ENCODE measurements at places on chromosomes 13 and 19.

DNA sequence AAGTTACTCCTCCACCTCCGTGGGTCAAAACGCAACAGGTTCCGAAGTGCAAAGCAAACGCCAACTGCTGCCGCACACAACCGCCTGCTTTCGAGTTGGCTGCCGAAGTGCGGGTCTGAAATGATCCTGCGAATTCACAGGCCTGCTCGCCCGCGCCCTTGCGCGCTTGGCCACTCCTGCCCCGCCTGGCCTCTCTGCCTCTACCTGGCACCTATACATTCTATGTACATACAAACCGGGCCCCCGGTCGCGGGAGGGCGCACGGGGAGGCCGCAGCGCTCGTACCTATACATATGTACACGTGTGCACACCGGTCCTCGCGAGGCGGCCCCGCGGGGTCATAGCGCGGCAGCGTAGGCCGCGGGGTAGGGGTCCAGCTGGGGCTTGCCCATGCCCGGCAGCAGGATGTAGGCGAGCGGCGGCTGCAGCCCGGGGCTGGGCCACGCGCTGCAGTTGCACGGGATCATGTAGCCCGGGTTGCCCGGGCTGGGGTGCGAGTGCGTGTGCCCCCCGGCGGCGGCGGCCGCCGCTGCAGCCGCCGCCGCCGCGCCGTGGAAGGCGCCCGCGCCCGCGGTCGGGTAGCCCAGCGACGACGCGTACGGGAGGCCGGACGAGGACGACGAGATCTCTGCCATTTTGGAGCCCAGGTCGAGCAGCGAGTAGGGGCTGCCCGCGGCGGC is 1.3 kb downstream of the SOX21 start:
- DNase-seq: no peak

- DNase-seq: peak; percentile 47
Measured at GRCh38 chr19:1489463-1490310, 463 bp downstream of the PCSK4 start.

GRCh38 chr19:16373532-16373931 is 48.9 kb downstream of the KLF2 start:
- DNase-seq: no peak

- DNase-seq: no peak
Measured at GRCh38 chr13:71290963-71291841, 575.8 kb downstream of the DACH1 start.

DNA sequence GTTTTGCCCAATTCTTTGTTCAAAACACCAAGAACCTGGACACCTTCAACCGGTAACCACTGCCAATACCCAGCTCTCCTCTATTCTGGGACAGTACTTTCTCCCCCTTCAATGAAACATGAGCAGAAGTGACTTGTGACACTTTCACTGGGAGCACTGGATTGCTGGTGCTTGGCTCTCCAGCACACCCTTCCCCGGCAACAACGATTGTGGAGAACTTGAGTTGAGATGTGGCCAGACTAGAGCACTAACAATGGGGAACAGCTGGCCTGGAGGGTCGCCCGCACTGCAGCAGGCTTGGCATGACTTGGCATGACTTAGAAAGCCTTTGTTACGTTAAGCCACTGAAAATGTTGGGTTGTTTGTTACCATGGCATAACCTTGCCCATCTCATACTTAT is 7.5 kb upstream of the B3GLCT start:
- DNase-seq: no peak

DNA sequence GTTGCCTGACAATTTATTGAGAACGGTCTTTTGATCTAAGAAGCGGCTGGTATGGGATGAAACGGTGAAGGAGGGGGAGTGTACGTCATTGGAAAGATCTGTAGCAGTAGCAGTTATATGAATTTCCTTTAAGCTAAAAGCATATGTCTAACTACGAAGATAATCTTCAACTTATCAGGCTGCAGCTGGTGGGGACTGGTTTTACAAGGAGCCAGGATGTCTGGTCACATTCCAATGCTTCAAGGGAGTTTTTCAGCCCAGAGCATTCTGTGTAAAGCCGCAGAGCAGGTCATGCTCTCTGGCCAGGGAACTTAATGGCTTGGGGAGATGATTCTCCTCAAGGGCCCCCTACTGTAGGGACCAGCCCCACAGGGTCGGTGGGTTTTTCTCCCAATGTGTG is 29.2 kb downstream of the CLEC4M start:
- no peak for DNase-seq

DNA sequence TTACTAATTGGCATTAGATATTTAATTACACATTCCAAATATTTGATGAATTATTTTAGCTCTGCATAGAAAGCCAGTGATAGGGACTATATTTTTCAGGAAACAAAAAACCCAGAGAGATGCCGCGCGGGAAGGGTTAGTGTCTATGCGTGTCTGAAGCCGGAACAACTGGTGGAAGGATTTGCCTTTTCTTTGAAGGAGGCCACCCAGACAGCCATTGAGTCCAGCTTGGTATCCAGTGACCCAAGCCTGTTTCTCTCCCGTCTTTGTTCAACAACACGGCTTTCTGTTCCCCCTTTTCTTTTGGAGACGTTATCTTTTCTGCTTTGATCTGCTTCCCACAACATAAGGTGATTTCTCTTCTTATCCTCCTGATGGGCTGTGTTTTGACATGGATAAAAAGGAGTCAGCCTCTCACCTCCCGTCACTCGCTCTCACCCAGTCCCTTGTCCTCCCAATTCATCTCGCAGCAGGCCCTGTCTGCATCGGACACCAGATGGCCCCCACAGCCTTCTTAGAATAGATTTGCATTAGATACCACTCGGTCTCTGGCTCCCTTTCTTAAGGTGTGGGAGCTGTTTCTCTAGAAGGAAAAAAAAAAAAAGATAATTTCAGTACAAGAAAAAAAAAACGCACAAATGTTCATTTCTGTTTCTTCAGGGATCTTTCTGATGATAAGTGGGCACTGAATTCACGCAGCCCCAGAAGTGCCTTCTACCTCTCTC is 361.8 kb downstream of the ZNF536 start:
- DNase-seq: peak; percentile 51

GRCh38 chr13:74770361-74770760 is 636.2 kb upstream of the KLF12 start:
- no peak for DNase-seq

GRCh38 chr19:38736413-38737280 is 7.6 kb downstream of the CAPN12 start:
- DNase-seq: peak; percentile 50

GRCh38 chr19:19489804-19490204 is 25.5 kb downstream of the TSSK6 start:
- no peak for DNase-seq

- no peak for DNase-seq
Measured at GRCh38 chr19:32708457-32708856, 11.1 kb upstream of the TDRD12 start.

GRCh38 chr19:35508129-35508528 is 5.3 kb downstream of the DMKN start:
- no peak for DNase-seq

DNA sequence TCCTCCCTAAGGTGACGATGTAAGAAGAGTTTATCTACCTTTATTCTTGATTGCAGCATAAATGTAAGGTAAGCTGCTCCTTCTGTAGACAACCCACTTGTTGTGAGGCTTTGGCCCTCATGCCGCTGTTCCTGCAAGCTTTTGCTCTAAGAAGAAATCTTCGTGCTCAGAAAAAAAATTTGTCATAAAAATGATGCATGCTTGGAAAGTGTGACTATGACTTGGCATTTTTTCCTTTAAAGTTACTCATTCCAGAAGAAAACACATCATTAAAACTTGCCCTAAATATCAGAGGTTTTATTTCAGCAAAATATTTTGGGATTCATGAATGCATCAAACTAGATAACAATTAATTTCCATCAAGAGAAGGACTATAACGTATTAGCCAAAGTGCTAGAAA is 39.8 kb downstream of the KCTD12 start:
- DNase-seq: no peak

GRCh38 chr13:33787051-33787591 is 30.8 kb upstream of the RFC3 start:
- DNase-seq: no peak

DNA sequence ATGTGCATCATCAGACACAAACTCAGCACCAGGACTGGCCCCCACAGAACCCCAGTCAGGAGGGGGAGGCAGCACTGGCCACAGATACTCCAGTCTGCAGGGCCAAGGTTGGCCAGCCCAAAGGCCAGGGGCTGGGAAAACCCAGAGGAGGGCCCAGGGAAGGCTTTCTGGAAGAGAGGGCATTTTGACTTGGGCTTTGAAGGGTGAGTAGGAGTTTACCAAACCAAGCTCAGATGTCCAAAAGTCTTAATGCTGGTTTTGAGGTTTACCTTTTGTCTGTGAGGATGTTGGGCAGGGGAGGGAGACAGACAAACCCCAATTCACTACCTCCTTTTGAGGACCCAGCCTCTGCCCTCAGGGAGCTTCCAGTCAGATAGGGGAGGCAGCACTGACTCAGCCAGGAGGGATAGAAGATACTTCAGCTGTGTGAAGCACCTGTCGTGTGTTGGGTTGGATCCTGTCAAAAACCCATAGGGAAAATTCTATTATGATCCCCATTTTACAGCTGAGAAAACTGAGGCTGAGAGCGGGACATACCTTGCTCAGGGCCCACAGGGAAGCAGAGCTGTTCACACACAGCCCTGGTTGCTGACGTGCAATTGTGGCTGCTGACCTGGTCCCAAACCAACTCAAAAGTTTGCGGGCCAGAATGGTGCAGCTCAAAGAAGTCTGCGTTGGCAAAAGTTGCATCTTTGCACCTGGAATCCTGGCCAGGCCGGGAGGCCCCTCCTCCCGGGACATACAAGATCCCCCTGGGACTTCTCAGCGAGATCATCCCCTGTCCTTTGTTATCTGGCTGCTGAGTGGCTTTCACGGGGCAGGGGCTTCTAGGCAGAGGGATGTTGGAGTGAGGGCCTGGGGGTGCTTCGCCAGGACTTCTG is 13.1 kb downstream of the CILP2 start:
- DNase-seq: no peak

- DNase-seq: no peak
Measured at GRCh38 chr19:56991912-56992311, 127.9 kb upstream of the USP29 start.

- no peak for DNase-seq
Measured at GRCh38 chr13:27014406-27015359, 156.9 kb downstream of the USP12 start.

DNA sequence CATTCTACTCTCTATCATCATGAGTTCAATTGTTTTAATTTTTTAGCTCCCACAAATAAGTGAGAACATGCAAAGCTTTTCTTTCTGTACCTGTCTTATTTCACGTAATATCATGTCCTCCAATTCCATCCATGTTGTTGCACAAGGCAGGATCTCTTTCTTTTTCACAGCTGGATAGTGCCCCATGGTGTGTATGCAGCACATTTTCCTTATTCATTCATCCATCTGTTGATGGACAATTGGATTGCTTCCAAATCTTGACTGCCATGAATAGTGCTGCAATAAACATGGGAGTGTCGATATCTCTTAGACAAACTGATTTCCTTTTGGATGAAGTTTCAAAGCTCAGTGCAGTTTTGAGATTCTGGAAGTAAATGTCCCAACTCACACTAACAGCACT is 326.9 kb downstream of the FGF9 start:
- DNase-seq: no peak

GRCh38 chr19:30450835-30451321 is 78.7 kb downstream of the ZNF536 start:
- peak; percentile 47 for DNase-seq

DNA sequence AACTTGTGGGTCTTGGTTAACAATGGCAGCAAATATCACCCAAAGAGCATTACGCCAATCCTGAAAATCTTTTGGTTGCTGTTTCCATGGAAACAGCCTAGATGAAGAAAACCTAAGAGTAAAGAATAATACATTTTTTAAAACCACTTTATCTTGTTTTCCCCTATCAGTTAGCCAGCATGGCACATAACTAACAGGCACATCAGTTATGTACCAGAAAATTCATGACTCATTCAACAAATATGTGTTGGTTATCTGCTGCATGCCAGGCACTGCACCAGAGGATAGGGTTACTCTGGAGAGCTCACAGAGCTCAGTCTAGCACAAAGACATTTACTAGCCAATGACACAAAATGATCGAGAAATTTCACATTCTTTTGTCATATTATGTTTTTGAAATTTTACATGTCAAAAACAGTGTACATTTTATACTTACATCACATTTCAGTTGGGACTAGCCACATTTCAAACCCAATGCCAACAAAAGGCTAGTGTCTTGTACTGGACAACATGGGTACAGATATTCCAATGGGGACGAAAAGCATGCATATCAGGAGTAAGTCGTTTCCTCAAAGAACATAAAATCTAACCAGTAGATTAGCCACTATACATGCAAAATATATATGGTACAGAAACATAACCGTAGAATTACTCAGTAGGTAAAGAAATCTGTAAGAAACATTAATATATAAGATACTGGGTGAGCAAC is 20.3 kb downstream of the LNX2 start:
- DNase-seq: no peak

DNA sequence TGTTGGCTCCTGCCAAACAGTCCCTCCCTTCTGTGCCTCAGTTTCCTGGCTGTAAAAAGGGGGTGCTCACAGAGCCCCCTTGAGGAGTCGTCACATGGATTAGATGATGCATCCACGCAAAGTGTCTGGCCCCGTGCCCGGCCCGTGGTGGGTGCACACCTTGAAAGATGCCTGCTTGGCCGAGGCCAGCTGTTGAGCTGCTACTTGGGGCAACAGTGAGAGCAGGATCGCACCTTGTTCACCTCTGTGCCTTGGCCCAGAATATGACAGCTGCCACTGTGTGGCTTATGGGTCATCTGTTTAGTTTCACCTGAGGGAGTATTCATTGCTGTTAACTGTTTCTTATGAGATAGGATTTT is 17.7 kb downstream of the CRTC1 start:
- DNase-seq: no peak

- DNase-seq: no peak
Measured at GRCh38 chr13:34159946-34160345, 342.0 kb downstream of the RFC3 start.

GRCh38 chr19:1270854-1271527 is 1.9 kb downstream of the CIRBP start:
- DNase-seq: no peak
